ENCODE measurements at places on chromosomes 12 and 14.

DNA sequence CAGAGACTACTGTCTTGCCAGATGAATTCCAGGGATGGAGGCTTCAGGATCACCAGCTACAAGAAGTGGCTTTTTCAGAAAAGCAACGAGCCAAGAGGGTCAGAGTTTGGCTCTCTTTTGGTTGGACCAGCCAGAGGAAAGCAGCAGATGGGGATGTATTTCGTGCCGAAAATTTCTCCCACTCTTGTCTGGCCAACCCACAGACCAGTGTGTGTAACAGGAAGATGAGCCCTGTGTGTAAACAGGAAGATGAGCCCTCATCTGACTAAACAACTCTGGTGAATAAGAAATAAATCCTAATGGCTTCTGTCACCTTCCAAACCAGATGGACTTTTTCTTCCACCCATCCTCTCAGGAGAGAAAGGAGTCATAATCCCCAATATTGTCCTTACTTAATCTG, 13.1 kb downstream of the GPR68 start:
- DNase-seq, result peak; percentile 15

DNA sequence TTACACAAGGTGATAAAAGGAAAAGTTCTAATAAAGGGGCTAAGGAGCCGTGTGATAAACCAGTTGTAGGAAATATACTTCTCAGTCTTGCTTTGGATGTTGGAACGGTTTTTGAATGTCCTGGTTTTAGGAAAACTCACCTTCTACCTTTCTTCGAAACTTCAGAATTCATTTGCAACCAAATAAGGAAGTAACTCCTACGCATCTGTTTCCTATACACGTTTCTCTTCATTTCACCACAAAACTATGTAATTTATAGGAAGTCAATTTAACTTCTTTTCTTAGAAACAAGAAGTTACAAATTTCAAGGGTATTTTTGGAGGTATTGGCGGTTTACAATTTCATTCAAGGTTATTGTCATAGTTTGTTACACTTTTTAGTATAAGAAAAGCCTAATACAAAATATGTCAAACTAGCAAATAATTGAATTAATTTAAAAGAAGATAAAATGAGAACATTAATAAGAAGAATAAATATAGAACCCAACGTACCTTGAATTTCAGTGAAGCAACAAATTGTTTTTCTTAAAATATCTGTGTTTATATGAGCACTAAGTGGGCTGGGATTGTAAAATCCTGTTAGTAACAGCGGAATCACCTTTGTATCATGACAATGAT, 33.2 kb upstream of the CD69 start:
- no peak for DNase-seq

- DNase-seq, result no peak
Measured at GRCh38 chr14:44589180-44589579, 82.1 kb upstream of the FSCB start.

GRCh38 chr12:71430756-71431155, 8.8 kb upstream of the LGR5 start:
- DNase-seq, result no peak

GRCh38 chr14:74510959-74511409, 17.4 kb downstream of the ISCA2 start:
- DNase-seq, result peak; percentile 81

Data from IMR-90 (cell line).